ENCODE measurements at places on chromosomes 5 and 9. TPM values are rescaled to one million over a fixed set of nuclear protein-coding genes. Genes with fewer than 3 reads are reported as not detected.

TMEM215 gene
- total RNA-seq, result not detected

GRCh38 chr5:82707741-82708140 lies 369.5 kb downstream of the TMEM167A start:
- no peak for DNase-seq
- H3K4me3 ChIP-seq, result no peak overlapping the region
- no peak overlapping the region for H3K27ac ChIP-seq
- no peaks in the 10 kb centered on the region for H3K27me3 ChIP-seq
- H3K4me1 ChIP-seq, result no peaks in the 10 kb centered on the region

GRCh38 chr5:149089796-149090195 lies 26.9 kb upstream of the SH3TC2 start:
- no peaks in the 10 kb centered on the region for H3K36me3 ChIP-seq
- H3K27ac ChIP-seq, result no peak overlapping the region
- DNase-seq, result no peak

IL33 gene
- 9.3 TPM for total RNA-seq

- no peaks in the 10 kb centered on the region for H3K36me3 ChIP-seq
- H3K27ac ChIP-seq, result no peak overlapping the region
- H3K4me3 ChIP-seq, result no peak overlapping the region
- no peak for DNase-seq
Measured at GRCh38 chr5:160523502-160524163, 102.0 kb downstream of the PTTG1 start.

- no peak for DNase-seq
- no peaks in the 10 kb centered on the region for H3K36me3 ChIP-seq
- peaks cover 5% of the 10 kb centered on the region for H3K4me1 ChIP-seq
- H3K27ac ChIP-seq, result no peak overlapping the region
- no peak overlapping the region for H3K4me3 ChIP-seq
Measured at GRCh38 chr5:5497152-5497788, 74.8 kb downstream of the ICE1 start.

ADAMTSL2 gene
- 1.7 TPM for total RNA-seq

DNA sequence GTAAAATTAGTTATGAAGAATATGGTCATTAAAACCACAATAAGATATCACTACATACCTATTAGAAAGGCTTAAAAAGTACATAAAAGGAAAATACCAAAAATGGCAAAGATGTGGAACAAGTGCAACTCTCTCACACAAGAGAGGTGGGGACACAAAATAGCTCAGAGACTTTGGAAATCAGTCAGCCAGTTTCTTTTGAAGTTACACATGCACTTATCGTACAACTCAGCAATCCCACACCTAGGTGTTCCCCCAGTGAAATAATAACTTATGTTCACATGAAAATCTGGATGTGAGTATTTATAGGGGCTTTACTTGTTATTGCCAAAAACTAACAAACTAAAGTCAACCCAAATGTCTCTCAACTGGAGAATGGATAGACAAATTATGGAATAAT lies 9.8 kb upstream of the RICTOR start:
- no peak for DNase-seq
- H3K4me3 ChIP-seq, result no peak overlapping the region
- no peaks in the 10 kb centered on the region for H3K4me1 ChIP-seq
- no peaks in the 10 kb centered on the region for H3K36me3 ChIP-seq
- H3K27me3 ChIP-seq, result no peaks in the 10 kb centered on the region

DNA sequence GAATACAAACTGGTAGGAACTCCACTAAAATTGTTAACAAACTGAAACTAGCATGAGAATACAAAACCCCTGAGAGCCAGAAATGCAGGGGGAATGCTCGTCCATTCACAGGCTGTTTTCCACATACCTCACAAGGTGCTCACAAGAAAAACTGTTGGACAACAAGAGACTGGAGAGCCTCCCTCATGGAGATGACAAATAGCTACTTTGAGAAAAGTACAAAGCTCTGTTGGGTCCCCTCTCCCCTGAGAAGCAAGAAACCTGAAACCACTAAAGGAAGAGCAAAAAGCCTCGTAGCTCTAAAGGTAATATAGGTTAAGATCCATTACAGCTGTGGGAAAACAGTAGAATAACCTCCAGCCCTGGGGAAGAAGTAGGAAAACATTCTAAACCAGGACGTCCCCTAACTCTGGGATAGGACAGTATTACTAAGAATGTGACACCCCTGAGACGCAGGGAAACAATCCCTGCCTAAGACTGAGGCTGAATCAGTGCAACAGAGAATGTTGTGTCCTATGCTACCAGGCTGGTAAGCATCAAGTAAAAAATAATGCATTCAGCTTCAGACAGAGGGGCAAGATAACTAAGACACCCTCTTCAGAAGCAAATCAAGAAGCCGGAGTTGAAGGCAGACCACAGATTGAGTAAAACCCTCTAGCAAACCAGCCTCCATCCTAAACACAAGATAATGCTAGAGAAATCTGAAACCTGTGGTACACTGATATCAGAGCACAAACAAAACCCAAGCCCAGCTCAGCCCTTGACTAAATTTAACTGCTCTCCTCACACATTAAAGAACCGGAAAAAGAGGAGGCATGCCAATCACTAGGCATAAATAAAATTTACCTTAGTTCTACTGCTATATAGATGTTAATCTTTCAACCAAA lies 160.2 kb downstream of the SSBP2 start:
- peaks cover 7% of the 10 kb centered on the region for H3K4me1 ChIP-seq
- peaks cover 11% of the 10 kb centered on the region for H3K36me3 ChIP-seq
- no peak overlapping the region for H3K4me3 ChIP-seq
- no peak for DNase-seq

- H3K27ac ChIP-seq, result no peak overlapping the region
- H3K4me1 ChIP-seq, result peaks cover 12% of the 10 kb centered on the region
- H3K4me3 ChIP-seq, result no peak overlapping the region
Measured at GRCh38 chr5:73496984-73497457, 1.2 kb upstream of the BTF3 start.

GRCh38 chr5:143898381-143898780 lies 86.4 kb downstream of the HMHB1 start:
- no peaks in the 10 kb centered on the region for H3K36me3 ChIP-seq
- H3K4me3 ChIP-seq, result no peak overlapping the region
- no peaks in the 10 kb centered on the region for H3K27me3 ChIP-seq
- H3K4me1 ChIP-seq, result peaks cover 5% of the 10 kb centered on the region

DNA sequence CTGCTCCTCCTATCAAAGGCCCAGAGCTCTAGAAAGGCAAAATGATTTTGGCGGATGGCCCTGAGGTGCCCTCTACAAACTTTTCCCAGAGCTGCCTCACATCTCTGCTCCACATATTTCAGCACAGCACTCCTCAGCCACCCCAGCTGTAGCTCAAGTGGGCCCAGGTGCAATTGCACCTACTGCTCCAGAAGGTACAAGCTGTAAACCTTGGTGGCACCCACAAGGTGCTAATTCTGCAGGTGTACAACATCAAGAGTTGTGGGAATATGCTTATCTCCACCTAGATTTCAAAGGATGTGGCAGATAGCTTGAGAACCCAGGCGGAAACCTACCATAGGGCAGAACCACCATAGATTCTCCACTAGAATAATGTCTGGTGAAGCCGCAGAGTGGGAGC lies 432.2 kb downstream of the TMEM232 start:
- H3K27me3 ChIP-seq, result no peaks in the 10 kb centered on the region
- H3K4me3 ChIP-seq, result no peak overlapping the region
- no peak overlapping the region for H3K27ac ChIP-seq
- peak; percentile 52 for DNase-seq
- H3K4me1 ChIP-seq, result peaks cover 18% of the 10 kb centered on the region

DNA sequence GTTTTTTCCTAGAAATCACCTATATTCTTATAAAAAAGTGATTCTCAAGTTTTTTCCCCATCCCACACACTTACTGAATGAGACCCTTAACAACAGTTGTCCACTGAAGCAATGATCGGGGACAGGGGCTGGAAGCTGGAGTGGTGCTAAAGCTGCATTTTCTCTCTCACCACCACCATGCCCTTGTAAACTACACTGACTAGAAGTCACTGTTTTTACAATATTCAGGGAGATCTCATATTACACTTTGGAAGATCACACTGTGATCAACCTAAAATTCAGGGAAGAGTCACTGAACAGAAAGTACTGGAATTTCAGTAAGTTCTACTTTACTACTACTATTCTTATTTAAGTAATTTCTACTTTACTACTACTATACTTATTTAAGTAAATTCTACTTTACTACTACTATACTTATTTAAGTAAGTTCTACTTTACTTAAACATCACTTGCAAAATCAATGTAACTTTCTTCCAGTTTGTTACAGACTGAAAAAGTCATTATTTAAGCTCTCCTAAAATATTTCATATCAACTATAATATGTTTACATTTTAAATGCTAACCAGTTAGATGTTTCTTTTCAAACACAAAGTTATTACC lies 164.3 kb downstream of the AGTPBP1 start:
- H3K27ac ChIP-seq, result no peak overlapping the region
- no peaks in the 10 kb centered on the region for H3K36me3 ChIP-seq
- no peak overlapping the region for H3K4me3 ChIP-seq
- no peak for DNase-seq
- H3K4me1 ChIP-seq, result no peaks in the 10 kb centered on the region
- no peaks in the 10 kb centered on the region for H3K27me3 ChIP-seq

DNA sequence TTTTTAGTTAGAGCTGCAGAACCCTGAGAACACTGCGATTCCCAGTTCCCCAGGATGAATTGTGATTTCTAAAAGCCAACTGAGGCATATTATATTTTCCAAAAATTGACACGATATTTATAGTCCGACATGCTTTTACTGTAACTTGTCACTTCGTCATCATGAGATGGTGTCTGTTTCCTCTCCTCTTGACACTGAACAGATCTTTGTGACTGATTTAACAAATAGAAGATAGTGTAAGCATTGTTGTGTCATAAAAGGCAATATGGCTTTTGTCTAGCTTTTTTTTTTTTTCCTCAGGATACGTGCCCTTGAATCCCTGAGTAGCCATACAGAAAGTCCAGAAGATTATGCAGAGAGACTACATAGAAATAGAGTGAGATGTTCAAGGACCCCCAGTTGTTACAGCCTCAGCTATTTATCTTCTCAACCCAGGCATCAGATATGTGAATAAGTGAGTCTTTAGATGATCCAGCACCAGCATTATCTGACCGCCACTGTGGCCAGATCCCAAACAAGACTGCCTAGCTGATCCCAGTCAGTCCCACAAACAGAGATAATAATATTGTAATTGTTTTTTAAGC lies 27.8 kb upstream of the CCL21 start:
- no peak overlapping the region for H3K4me3 ChIP-seq
- no peaks in the 10 kb centered on the region for H3K4me1 ChIP-seq
- DNase-seq, result no peak
- H3K27me3 ChIP-seq, result no peaks in the 10 kb centered on the region
- H3K36me3 ChIP-seq, result no peaks in the 10 kb centered on the region

DNA sequence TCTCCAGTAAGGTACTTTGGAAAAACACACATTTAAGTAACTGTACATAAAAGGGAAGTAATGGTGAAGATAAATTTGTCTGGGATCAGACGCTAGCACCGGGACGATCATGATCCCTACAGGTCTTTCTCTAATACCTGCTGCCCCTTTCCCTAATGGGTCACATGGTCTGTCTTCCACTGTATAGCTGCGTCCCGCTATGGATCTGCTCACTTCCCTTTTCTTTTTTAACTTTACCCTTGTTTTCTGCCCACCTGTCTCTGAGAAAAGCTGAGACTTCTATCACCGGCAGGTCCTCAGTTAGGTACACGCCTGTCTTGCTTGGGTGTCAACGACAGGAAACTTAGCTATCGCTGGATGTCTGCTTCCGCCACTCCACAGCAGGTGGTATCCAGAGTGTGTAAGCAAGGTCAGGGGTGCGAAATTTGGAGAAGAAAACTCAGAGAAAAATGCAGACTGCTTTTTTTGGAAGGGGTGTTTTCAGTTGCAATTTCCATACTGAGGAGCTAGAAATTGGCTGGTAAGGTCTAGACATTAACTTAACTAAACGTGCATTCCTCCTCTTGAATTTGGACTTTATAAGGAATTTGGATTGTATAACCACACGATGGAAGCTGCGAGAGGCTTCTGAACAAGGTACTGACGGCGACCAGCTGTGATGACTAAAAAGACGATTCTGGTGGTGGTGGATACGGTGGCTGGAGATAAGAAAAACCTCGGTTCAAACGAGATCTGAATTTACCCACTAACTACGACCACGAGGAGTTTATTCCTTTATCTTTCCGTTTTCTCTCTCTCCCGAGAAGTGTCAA lies 1.1 kb upstream of the ICE1 start:
- no peak for DNase-seq
- peak overlapping the region; percentile 88 for H3K27ac ChIP-seq
- no peaks in the 10 kb centered on the region for H3K27me3 ChIP-seq
- peak overlapping the region; percentile 83 for H3K4me3 ChIP-seq
- H3K36me3 ChIP-seq, result no peaks in the 10 kb centered on the region

DNA sequence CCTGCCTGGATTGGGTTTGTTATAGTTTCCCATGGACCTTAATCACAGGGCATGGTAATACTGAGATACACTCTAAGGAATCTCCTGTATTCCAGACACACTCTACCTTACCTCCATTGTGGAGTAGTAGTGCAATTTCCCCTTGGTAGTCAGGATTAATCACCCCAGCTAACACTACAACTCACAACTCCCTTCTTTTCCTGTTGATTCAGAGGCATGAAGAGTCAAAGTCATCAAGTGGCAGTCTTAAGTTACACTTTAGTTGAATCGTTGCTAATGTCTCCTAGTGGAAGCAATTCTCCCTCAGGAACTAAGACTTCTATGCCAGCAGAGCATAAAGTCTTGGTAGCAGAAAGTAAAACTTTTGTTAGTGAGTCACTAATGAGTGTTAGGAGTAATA lies 122.7 kb upstream of the APC start:
- DNase-seq, result no peak
- no peak overlapping the region for H3K27ac ChIP-seq
- H3K4me3 ChIP-seq, result no peak overlapping the region
- no peaks in the 10 kb centered on the region for H3K4me1 ChIP-seq
- H3K27me3 ChIP-seq, result no peaks in the 10 kb centered on the region

FANCG gene
- total RNA-seq, result 35.2 TPM

DNA sequence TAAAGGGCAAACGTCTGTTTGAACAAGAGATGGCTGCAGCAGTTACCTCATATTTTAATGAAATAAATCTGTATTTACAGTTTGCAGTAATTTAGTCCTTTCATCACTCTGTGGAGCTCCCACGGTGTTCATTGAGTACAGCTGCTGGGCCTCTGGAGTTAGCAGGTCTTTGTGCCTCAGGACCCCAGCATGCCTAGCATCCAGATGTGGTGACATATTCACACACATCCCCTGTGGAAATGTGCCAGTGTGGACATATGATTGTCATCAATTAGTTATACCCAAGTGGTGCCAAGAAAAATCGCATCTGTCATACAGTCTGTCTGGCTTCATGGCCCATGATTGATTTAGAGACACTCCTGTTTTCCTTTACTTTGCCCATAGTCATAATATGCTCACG lies 77.3 kb downstream of the NNT start:
- no peaks in the 10 kb centered on the region for H3K27me3 ChIP-seq
- no peaks in the 10 kb centered on the region for H3K4me1 ChIP-seq
- H3K36me3 ChIP-seq, result peaks cover 11% of the 10 kb centered on the region
- H3K27ac ChIP-seq, result no peak overlapping the region
- no peak for DNase-seq

SPATA31E1 gene
- total RNA-seq, result not detected

FCHO2 gene
- 7.7 TPM for total RNA-seq

DNA sequence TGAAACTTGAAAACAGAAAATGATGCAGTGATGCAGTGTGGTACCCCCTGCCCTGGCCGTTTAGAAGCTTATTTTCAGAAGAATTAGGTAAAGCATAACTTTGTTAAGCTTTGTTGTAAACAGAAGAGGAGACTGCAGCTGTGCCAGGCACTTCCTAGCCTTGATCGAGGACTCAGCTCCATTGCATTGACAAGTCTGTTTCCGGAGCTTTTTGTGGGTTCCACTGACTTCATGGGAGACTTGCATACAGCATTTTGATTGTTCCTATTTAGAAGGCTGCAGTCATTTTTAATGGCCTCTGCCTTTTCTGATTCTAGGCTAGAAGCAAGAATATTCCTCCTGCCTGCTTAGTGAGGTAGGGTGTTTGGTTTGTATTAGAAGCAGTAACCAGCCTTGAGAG lies 12.3 kb downstream of the MVB12B start:
- H3K36me3 ChIP-seq, result peaks cover 4% of the 10 kb centered on the region
- H3K4me3 ChIP-seq, result no peak overlapping the region
- no peak for DNase-seq
